Osteoblast (primary cell): ENCODE measurements at places on chromosomes 1 and 21. TPM values are rescaled to one million over a fixed set of nuclear protein-coding genes. Genes with fewer than 3 reads are reported as not detected.
A peak's percentile ranks its signal among the peaks of the same experiment; 100 is the strongest.

DNA sequence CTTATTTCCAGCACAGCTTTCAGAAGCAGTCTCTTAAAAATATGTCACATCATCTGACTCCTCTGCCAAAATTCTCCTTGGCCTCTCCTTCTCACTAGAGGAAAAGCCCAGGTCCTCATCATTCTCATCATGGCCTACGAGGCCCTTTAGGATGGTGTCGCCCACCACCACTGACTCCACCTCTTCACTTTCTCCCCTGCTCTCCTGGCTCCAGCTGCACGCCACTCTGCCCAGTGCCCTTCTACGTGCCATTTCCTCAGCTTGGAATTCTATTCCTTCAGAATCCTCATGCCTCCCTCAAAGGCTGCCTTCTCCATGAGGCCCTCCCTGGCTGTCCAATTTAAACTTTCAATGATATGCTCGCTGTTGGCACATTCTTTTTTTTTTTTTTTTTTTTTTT is 25.3 kb upstream of the BTG2 start:
- DNase-seq, result no peak
- no peak overlapping the region for H3K27ac ChIP-seq
- H3K36me3 ChIP-seq, result no peaks in the 10 kb centered on the region
- no peak overlapping the region for H3K4me3 ChIP-seq

The CATSPERE gene
- total RNA-seq, result 1.4 and 1.8 TPM in 2 replicates

The PALMD gene
- 2.5 and 5.6 TPM in 2 replicates for total RNA-seq

The OR6N1 gene
- not detected in 2 replicates for total RNA-seq

The OLFM3 gene
- total RNA-seq, result not detected in 2 replicates

DNA sequence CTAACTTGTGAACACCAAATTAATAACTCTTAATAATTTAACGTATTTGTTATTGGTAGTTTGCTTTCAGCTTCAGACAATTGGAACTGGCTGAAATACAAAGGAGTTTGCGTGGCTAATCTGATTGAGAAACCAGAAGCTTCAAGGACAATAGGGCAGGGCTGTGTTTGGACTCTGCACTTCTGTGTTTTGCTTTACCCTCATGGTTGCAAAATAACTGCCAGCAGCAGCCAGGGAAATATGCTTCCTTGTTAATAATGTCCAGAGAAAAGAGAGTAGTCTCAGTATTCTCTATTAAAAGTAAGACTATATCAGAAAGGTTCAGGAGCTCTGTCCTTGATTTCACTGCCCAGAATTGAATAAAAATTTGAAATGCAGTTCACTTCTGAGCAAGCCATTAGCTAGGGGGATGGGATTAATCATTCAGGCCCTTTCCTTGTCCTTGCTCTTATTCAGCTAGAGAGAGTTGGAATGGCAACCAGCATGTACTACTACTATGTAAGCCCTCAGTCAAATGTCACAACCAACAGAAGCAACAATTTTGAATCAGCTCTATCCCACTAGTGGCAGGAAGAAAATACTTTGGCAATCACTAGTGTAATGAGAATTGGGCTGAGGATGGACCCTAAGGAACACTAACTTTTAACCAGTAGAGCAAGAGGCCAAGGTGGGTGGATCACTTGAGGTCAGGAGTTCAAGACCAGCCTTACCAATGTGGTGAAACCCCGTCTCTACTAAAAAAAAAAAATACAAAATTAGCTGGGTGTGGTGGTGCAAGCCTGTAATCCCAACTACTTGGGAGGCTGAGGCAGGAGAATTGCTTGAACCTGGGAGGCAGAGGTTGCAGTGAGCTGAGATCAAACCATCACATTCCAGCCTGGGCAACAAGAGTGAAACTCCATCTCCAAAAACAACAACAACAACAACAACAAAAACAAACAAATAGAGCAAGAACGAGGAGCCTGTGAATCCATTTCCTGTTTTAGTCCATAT is 76.8 kb downstream of the POU2F1 start:
- no peaks in the 10 kb centered on the region for H3K27me3 ChIP-seq
- no peaks in the 10 kb centered on the region for H3K4me1 ChIP-seq
- no peak for DNase-seq
- H3K27ac ChIP-seq, result no peak overlapping the region

DNA sequence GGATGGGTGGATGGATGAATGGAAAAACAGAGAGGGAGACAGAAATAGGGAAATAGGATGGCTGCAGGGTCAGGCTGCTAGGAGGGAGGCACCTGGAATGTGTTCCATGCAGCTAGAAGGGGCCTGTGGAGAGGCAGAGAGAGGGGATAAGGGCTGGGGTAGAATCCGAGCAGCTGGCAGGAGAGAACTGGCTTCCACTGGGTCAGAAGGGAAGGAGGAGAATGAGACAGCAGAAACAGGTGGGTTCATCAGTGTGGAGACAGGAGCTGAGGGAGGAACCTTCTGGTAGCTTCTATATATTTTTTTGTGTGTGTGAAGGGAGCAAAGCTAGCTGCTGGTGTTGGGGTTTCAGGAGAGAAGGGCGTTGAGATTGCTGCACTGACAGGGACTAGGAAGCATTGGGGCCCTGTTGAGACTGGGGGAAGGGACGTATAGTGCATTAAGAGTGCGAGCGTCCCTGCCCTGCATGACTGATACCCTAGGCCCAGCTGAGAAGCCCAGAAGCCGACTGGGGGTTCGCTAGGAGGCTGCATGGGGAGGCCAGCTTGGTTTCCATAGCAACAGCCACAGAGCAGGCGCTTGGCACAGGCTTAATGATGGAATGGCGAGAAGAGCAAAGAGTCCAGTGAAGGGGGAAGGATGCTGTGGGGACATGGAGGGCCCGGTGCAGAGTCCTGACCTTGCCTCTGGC is 14.8 kb upstream of the KIF21B start:
- no peak overlapping the region for H3K4me3 ChIP-seq
- H3K27me3 ChIP-seq, result peaks cover 19% of the 10 kb centered on the region
- no peak overlapping the region for H3K27ac ChIP-seq
- H3K4me1 ChIP-seq, result peaks cover 6% of the 10 kb centered on the region
- no peaks in the 10 kb centered on the region for H3K36me3 ChIP-seq

- no peaks in the 10 kb centered on the region for H3K4me1 ChIP-seq
- no peak overlapping the region for H3K4me3 ChIP-seq
- DNase-seq, result no peak
- H3K27me3 ChIP-seq, result no peaks in the 10 kb centered on the region
Measured at GRCh38 chr1:163674236-163674635, 352.5 kb downstream of the NUF2 start.

The SYCP1 gene
- not detected in 2 replicates for total RNA-seq

DNA sequence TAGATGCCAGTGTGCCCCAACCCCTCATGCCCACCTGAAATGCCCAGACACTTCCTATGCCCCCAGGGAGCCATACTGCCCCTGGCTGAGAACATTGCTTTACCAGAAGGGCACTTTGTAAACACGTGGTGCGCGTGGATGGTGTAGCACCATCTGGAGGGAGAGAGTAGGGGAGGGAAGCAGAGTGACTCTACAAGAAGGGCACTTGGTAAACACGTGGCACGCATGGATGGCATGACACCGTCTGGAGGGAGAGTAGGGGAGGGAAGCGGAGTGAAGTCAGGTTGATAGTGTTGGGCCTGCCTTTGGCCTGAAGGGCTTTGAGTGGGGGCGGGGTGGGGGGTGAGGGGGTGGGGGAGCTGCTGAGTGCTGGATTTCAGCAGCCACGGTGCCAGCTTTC is 324.0 kb upstream of the VAMP3 start:
- no peak for DNase-seq
- H3K27ac ChIP-seq, result no peak overlapping the region
- no peaks in the 10 kb centered on the region for H3K27me3 ChIP-seq
- H3K4me1 ChIP-seq, result no peaks in the 10 kb centered on the region
- H3K36me3 ChIP-seq, result no peaks in the 10 kb centered on the region

The CAMSAP2 gene
- 50.3 and 55.7 TPM in 2 replicates for total RNA-seq

The ACOT11 gene
- 2.9 and 3.8 TPM in 2 replicates for total RNA-seq

GRCh38 chr1:102435483-102435882 is 438.8 kb upstream of the OLFM3 start:
- DNase-seq, result no peak
- no peak overlapping the region for H3K4me3 ChIP-seq
- no peaks in the 10 kb centered on the region for H3K4me1 ChIP-seq
- H3K36me3 ChIP-seq, result no peaks in the 10 kb centered on the region

DNA sequence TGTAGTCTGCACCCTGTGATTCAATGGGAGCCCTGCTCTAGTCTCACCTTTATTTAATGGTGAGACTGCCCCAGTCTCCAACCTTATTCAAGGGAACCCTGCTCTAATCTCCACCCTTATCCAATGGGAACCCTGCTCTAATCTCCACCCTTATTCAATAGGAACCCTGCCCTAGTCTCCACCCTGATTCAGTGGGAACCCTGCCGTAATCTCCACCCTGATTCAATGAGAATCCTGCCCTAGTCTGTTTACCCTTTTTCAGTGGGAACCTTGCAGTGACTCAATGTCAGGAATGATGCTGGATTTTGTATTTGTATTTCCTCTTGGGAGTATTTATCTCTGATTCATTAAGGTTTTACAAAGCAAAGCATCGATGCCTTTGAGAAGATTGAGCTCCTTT is 39.5 kb downstream of the TRPM2 start:
- peak; percentile 71 for DNase-seq
- H3K36me3 ChIP-seq, result no peaks in the 10 kb centered on the region
- no peaks in the 10 kb centered on the region for H3K27me3 ChIP-seq
- no peak overlapping the region for H3K27ac ChIP-seq
- H3K4me1 ChIP-seq, result no peaks in the 10 kb centered on the region
- H3K4me3 ChIP-seq, result no peak overlapping the region

DNA sequence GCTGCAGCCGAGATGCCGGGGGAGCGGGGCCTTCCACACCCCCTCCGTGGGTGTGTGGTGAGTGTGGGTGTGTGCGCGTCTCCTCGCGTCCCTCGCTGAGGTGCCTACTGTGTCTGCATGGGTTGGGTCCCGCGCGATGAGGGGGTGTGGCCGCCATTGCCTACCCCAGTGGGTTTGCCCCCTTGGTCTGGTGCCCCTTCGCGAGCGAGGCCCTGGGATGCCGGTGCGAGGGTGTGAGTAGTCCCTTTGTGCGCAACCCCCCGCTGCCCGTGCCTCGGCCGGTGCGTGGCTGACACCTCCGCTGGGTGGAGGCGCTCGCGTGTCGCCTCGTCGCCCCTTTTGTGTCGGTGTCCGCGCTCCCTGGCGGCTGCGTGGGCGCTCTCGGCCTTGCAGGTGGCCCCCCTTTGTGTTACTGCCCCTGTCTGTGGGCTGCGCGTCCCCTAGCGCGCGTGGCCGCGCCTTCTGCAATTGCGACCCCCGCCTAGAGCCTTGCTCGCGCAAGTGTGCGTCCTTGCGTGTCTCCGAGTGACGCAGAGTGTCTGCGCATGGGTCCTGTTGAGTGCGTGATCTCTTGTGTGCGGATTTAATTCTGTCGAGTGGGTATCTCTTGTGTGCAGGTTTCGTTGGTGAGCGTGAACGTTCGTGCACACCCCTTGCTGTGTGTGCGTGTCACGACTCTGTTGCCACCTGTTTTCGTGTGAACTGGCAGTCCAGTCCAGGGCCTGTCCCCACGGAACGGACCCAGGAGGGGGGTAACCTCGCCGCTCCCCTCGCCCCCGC is 553 bp downstream of the TTC3 start:
- peaks cover 18% of the 10 kb centered on the region for H3K4me1 ChIP-seq
- H3K27me3 ChIP-seq, result no peaks in the 10 kb centered on the region
- H3K27ac ChIP-seq, result peak overlapping the region; percentile 86
- H3K36me3 ChIP-seq, result peaks cover 3% of the 10 kb centered on the region

GRCh38 chr1:76218888-76219287 is 144.3 kb downstream of the ST6GALNAC3 start:
- H3K36me3 ChIP-seq, result no peaks in the 10 kb centered on the region
- no peak for DNase-seq
- no peak overlapping the region for H3K4me3 ChIP-seq
- H3K27me3 ChIP-seq, result no peaks in the 10 kb centered on the region
- H3K4me1 ChIP-seq, result no peaks in the 10 kb centered on the region
- H3K27ac ChIP-seq, result no peak overlapping the region

- peaks cover 19% of the 10 kb centered on the region for H3K4me1 ChIP-seq
- no peaks in the 10 kb centered on the region for H3K36me3 ChIP-seq
- H3K27ac ChIP-seq, result no peak overlapping the region
Measured at GRCh38 chr1:224783006-224783651, 146.3 kb upstream of the DNAH14 start.

The LRRN2 gene
- under 0.01 TPM in 1 of 2 replicates, not detected in the other for total RNA-seq

The AKR7A2 gene
- 66.2 and 79.0 TPM in 2 replicates for total RNA-seq

GRCh38 chr1:199173356-199173755 is 534.5 kb downstream of the PTPRC start:
- no peaks in the 10 kb centered on the region for H3K4me1 ChIP-seq
- no peak overlapping the region for H3K4me3 ChIP-seq
- no peak overlapping the region for H3K27ac ChIP-seq
- H3K27me3 ChIP-seq, result no peaks in the 10 kb centered on the region
- DNase-seq, result no peak

- peaks cover 12% of the 10 kb centered on the region for H3K4me1 ChIP-seq
- H3K27ac ChIP-seq, result peak overlapping the region; percentile 70
- peak overlapping the region; percentile 91 for H3K4me3 ChIP-seq
- no peaks in the 10 kb centered on the region for H3K27me3 ChIP-seq
- H3K36me3 ChIP-seq, result peaks cover 6% of the 10 kb centered on the region
- DNase-seq, result no peak
Measured at GRCh38 chr1:247210062-247210375, 38.2 kb upstream of the ZNF124 start.

DNA sequence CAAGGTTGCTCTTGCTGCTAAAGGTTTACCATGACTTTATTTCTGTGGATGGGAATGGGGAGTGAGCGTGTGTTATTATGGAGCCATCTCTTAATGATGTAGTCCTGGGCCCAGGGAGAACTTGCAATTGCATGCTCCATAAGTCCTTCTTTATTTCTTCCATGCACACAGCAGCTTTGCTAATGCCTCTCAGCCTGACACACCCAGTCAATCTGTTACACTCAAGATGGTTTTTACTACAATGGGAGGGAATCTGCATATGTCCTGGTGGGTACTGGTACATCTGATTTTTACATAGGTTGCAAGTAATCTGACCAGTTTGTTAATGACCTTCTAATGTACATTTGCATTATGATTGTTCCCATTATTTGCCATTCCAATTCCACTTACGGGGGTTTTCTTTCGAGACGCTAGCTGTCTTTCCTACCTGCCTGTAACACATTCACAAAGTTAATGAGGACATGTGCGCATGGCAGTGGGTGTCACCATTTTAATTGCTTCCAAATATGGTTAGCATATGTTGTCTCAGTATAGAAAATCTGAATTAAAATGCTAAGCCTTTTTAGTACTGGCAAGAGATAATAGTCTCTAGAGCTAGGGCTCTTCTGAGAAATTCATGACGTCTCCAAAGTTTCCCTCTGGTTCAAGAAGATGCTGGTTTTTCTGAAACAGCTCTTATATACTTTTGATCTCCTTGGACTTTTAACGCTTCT is 188.2 kb downstream of the GRIK1 start:
- DNase-seq, result peak; percentile 47
- peaks cover 7% of the 10 kb centered on the region for H3K27me3 ChIP-seq
- no peaks in the 10 kb centered on the region for H3K4me1 ChIP-seq
- H3K36me3 ChIP-seq, result no peaks in the 10 kb centered on the region
